ENCODE measurements at places on chromosomes 2 and 18.

DNA sequence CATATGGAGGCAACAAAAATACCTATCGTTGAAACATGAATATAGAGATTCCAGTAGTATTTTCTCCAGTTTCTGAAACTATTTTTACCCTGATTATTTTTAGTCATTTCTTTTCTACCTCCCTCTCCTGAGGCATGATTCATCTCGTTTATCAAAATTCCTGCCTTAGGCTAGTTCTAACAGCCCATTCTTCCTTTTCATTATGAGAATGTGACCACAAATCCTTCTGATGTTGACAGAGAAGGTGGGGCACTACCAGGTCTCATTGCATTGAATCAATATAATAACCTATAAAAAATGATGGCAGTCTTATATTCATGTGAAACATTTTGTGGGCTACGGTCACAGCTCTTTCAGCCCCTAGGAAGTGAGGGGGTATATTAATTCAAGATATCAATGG is 406.5 kb upstream of the UBE2E3 start:
- DNase-seq, result no peak

GRCh38 chr18:5297597-5297996 is 2.1 kb upstream of the ZBTB14 start:
- no peak for DNase-seq

DNA sequence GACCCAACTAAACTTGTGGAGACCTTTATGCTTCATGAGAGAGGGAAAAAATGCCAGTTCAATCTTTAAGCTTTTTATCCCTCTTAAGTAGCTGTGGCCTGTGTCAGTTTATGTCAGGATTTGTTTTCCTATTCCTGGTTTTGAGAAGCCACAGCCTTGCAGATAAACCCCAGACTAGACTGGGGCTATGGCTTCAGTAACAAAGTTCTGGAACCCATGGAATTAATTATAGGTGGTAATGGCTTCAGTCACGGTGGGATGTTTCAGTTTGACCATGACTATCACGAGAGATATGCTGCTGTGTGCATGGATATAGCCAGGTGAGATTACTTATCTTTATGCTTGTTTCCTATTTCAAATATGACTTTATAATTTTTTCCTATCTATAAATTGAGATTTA is 134.8 kb downstream of the RAPGEF4 start:
- no peak for DNase-seq

DNA sequence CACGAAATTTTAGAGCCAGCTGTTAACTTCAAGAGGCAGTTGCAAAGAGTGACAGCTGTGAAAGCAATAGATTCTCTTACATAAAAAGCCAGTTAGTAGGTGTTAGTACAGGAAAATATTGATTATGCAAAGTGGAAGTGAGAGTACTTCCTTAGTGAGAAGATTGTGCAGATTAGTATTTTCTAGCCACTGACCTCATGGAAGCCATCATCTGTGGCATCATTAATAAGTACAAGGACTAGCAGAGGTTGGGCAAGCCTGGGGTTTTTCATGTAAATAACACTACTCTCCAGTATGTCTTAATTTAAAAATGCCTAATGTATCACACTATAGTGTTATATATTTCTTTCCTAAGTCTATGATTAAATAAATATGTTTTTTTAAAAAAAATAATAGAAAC is 166.2 kb upstream of the DTNA start:
- DNase-seq, result no peak

GRCh38 chr2:101387151-101387834 is at the start of gene CREG2:
CREG2 (minus strand) TSS chr2:101387503; CDS start chr2:101387457, 46 bp downstream.
- peak; percentile 87 for DNase-seq

DNA sequence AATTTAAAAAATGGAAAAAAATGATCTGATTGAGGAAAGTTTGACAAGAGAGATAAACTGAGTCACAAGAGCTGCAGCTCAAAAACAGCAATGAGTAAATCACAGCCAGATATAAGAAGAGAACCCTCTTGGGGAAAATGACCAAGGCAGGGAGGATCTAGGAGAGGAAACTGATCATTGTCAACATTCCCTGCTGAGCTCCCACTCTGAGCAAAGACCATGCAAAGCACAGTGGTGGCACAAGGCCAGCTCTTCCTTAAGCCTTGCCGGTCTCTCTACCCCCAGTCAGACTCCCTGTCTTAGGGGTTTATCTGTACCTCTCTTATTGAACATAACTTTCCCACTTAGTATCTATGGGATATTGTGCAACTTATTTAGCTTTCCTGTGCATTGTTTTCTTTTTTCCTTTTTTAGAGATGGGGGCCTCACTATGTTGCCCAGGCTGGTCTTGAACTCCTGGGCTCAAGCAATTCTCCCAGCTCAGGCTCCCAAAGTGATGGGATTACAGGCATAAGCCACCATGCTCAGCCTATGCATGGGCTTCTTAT is 54.0 kb upstream of the PPP1CB start:
- no peak for DNase-seq

- no peak for DNase-seq
Measured at GRCh38 chr2:186925514-186925913, 76.5 kb upstream of the ZSWIM2 start.

- no peak for DNase-seq
Measured at GRCh38 chr2:24754985-24755705, 38.0 kb downstream of the PTRHD1 start.

DNA sequence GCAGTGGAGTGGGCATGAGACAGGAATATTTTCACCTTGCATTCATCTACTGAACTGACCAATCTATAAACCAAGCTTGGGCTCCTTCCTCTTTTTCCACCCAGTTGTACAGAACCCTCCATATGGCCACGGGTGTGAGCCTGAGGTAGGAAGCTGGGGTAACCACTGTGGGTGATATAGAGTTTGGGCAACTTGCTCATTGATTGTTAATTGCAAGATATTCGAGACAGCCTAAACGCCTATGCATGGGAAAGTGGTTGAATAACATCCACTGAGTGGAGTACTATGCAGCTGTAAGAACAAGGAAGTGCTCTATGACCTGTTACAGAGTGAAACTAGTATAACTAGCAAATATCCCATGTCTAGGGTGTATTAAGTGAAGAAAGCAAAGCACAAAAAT is 7.3 kb upstream of the VAPA start:
- no peak for DNase-seq

DNA sequence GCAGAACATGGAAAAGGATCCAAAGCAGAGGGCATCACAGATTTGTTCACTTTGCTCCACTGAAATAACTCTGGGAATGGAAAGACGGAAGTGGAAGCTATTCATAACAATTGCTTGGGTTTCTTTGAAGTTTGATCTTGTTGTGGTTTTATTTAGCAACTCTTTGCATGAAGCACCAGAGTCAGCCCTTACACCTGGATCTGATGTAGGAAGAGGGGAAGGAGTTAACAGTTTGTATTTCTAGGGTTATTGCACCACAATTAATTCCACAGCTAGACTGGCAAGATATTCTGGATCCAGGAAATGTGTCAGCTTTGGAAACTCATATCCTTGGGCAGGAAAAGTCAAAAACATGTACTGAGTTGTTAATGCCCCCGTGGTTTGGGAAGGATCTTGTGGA is 1143.4 kb downstream of the CNTNAP5 start:
- DNase-seq, result no peak

- peak; percentile 38 for DNase-seq
Measured at GRCh38 chr2:70132244-70133126, 45.2 kb downstream of the PCBP1 start.
